ENCODE measurements at places on chromosomes 7 and 10.

DNA sequence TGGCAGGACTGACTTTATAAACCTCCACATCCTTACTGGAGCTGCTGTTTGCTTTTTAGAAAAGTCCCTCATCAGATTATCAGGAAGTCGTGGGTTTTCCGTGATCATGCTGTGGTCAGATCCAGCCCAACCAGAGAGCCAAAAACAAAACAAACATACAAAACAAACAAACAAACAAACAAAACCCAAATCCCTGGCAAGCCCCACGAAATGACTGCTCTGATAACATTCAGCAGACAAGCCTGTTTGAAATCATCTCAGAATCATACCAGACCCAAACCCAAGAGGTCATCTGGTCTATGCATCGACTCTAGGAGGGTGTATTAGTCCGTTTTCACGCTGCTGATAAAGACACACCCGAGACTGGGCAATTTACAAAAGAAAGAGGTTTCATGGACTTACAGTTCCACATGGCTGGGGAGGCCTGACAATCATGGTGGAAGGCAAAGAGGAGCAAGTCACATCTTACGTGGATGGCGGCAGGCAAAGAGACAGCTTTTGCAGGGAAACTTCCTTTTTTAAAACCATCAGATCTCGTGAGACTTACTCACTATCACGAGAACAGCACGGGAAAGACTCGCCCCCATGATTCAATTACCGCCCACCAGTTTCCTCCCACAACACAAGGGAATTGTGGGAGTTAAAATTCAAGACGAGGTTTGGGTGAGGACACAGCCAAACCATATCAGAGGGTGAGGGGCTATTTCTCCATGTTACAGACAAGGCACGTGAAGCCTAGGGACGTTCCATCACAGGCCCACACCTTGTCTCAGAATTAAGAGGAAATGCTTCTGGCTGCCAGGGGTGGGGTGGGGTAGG lies 85.7 kb downstream of the PARP12 start:
- DNase-seq = no peak

DNA sequence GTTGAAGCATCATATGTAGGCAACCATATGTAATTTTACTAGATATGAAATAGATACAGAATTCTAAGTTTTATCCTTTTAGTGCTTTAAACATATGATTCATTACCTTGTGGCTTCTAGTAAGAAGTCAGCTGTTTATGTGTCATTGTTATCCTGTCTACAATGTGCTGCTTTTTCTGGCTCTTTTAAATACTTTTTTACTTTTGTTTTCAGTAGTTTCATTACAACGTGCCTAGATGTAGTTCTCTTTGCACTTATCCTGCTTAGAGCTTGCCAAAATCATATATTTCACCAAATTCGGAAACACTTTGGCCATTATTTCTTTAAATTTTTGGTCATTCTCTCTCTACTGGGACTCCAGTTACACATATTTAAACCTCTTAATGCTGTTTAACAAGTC lies 26.4 kb downstream of the YAE1 start:
- DNase-seq = no peak

GRCh38 chr10:35304649-35305048 lies 31.7 kb upstream of the CCNY start:
- DNase-seq = no peak

- DNase-seq = no peak
These were observed 106.0 kb upstream of the STK17A start for GRCh38 chr7:43476896-43477295.

DNA sequence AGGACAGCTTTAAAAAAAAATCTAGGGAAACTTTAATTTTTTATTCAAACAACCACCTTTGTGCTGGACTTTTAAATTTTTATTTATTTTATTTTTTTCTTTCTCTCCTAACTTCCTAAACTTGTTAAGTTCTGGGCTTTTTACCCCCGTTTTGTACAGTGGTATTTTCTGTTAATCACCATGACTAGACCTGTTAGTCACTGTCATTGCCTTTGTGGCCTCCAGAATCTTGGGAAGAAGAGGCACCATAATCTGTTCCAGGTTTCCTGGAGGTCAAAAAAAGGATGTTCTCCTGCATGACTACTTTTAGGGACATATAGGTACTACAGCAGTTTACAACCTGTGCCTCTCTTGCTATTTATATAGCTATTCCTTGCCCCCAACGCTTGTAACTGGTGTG lies 31.1 kb upstream of the DDX50 start:
- no peak for DNase-seq

Data from NCI-H526 (cell line).